ENCODE measurements at places on chromosomes 12 and 14.

GRCh38 chr14:75002392-75003249 is at the start of gene EIF2B2:
Gene EIF2B2 (plus strand): TSS chr14:75002921. CDS start chr14:75002991, 70 bp downstream.
- peak; percentile 98 for DNase-seq

DNA sequence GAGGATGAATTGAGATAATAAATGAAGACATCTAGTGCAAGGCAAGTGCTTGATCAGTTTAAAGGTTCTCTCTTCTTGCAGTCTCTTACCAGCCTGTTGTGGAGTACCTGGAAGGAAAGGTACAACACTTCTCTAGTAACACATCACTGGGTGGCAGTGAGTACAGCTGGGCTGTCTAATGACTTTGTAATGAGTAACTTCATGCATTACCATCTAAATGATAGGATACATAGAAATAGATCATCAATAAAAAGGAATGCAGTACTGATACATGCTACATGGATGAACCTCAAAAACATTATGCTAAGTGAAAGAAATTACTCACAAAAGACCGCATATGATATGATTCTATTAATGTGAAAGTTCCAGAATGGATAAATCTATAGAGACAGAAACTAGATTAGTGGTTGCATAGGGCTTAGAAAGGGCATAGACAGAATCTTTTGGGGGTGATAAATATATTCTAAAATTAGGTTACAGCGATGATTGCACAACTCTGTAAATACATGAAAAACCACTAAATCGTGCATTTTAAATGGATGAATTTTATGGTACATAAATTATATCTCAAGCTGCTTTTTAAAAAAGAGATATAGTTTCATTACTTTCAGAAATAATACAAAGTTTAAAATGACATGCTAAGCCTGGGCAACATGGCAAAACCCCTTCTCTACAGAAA is 224.4 kb downstream of the CHST11 start:
- no peak for DNase-seq

DNA sequence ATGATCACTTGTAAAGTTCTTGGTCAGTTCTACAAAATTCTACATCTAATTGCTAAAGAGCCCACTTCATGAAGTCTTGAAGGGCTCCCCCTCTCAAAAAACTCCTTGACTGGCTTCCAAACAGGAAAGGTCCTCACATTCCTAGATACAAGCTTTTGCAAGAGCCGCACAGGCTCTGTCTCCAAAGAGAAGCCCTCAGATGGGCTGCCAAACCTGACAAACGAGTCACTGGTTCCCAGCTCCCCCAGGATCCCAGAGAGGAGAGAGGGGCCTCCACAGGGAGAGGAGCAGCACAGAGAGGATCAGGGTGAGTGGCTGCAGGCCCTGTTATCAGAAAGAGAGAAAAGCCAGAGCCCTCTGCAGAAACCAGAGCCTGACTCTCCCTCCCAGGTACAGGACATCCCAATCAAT is 5.8 kb downstream of the NID2 start:
- no peak for DNase-seq

- DNase-seq = no peak
Measured at GRCh38 chr12:104568487-104568868, 111.7 kb downstream of the CHST11 start.

- DNase-seq = no peak
Measured at GRCh38 chr12:94225947-94226630, 77.7 kb downstream of the PLXNC1 start.

DNA sequence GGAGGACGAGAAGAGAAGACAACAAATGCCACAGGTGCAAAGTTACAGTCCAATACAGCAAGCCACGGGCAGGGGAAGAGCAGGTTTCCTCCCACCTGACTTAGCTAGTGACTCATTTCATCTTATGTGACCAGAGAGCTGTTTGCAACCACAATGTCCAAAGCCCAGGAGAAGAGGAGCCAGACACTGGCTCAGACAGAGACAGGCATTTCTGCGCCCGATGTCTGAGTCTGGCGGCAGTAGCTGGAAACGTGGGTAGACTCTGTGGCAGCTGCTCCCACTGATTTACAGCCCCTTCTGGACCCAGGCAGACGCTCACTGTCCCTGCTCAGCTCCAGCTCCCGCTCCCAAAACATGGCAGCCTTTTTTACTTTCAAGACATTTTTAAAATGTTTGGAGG is 60.0 kb downstream of the CHGA start:
- DNase-seq = no peak

DNA sequence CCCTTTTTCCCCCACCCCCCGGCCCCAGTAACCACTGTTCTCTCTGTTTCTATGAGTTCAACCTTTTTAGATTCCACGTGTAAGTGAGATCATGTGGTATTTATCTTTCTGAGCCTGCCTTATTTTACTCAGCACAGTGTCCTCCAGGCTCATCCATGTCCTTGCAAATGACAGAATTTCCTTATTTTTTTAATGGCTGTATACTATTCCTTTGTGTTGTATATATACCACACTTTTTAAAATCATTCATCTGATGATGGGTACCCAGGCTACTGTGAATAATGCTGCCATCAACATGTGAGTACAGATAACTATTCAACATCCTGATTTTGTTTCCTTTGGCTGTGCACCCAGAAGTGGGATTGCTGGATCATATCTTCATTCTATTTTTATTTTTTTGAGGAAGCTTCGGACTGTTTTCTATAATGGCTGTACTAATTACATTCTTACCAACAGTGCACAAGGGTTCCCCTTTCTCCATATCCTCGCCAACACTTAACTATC is 54.7 kb downstream of the DDX51 start:
- no peak for DNase-seq

DNA sequence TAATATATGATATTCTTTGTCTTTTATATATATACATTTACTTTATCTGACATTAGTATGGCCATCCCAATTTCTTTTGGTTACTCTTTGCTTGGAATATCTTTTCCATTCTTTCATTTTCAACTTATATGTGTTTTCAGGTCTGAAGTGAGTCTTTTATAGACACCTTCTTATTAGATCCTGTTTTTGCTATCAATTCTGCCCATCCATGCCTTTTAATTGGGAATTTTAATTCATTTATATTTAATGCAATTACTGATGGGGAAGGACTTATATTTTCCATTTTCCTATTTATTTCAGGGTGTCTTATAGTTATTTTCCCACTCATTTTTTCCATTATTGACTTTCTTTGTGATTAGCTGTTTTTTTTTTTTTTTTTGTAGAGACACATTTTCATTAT is 43.4 kb downstream of the GABARAPL1 start:
- no peak for DNase-seq

GRCh38 chr14:30290001-30290400 is 269.0 kb upstream of the G2E3 start:
- DNase-seq = no peak

DNA sequence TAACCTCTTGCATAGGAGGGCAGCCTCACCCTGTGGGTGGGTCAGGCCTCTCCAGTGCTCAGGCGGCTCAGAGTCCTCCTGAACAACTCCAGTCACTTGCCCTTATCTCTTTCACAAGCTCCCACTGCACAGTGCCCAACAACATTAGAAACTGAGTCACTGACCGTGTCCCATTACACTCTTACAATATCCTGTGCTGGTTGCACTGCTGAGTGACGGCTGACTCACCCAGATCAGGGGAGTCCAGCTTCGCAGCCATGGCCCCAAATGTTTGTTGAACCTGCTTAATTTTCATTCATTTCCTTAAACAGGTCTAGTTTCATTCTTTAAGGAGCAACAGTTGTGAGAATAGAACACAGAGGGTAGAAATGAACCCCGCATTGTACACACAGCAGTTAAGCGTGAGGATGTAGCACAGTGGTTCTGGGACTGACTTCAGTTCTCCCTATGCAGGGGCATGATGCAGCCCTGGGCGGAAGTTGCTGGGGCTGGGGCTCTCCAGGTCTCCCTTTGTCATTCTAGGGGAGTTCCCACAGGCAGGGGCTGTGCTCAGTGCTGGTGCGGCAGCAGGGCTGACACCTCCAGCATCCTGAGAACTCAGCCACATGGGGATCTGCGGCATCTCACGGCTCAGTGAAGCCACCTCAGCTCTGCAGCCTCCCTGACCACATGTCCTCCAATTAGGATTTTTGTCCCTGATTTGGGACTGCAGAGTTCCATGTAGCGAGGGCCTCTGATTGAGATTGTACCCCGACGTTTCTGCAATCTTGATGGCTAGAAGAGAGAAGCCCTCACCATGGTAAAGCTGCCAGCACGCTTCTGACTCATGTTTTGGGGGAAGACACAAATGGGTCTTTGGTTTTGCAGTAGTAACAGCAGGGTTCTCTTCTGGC is 16.1 kb downstream of the GPR68 start:
- DNase-seq = peak; percentile 84

GRCh38 chr12:96238336-96239047 is 44.3 kb downstream of the ELK3 start:
- no peak for DNase-seq

DNA sequence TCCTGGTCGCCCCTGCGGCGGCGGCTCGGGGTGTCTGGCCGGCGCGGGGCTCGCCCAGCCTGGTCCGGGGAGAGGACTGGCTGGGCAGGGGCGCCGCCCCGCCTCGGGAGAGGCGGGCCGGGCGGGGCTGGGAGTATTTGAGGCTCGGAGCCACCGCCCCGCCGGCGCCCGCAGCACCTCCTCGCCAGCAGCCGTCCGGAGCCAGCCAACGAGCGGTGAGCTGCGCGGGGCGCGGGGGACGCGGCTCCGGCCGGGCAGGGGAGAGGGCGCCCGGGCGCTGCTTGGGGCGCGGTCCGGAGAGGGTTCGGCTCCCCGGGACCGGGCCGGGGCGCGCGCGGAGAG is at the start of gene LGALS3:
TSS of gene LGALS3 (plus strand) at position 167 of the 342 bp plus-strand sequence. CDS start 8,122 bp downstream, outside the sequence.
- peak; percentile 24 for DNase-seq

GRCh38 chr12:12562016-12562483 is 613 bp downstream of the DUSP16 start:
- DNase-seq = peak; percentile 19

- no peak for DNase-seq
Measured at GRCh38 chr12:54734196-54734950, 86.2 kb upstream of the DCD start.

DNA sequence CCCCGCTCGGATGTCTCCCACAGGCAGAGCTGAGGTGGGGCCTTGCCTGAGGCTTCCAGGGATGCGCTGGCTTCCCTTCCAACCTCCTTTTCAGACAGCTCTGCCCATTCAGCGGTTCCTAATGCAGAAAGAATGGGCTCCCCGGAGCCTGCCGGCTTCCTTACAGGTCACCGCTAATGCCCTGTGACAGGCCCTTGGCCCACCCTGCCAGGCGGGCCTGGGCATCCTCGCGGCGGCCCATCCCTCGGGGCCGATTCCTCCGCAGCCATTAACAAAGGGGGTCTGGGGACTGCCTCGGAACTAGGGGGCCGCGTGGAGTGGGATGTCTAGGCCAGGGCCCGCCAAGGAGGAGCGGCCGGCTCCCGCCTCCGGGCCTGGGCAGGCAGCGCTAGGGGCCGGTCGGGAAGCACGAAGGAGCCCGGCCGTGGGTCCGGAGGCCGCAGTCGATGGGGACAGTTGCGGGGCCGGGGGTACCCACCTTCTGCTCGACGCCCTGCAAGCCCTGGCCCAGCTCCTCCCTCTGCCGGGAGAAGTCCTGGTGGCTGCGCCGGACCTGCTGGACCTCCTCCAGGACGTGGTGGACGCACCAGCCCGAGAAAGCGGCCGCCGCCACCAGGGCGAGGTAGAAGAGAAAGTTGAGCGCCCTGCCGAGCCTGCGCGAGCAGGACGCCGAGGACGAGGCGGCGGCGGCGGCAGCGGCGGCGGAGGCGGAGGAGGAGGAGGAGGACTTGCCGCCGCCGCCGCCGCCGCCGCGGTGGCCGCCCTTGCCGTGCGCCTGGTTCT is 738 bp downstream of the CKAP4 start:
- peak; percentile 45 for DNase-seq

DNA sequence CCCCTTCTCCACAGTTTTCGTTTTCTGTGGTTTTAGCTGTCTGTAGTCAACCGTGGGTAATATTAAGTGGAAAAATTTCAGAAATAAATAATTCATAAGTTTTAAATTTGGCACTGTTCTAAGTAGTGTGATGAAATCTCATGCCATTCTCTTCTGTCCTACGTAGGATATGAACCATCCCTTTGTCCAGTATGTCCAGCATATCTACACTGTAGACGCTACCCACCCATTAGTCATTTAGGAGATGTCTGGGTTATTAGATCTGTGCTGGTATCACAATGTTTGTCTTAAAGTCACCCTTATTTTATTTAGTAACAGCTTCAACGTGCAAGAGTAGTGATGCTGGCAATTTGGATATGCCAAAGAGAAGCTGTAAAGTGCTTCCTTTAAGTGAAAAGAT is 44.7 kb downstream of the ATF7IP start:
- DNase-seq = no peak

DNA sequence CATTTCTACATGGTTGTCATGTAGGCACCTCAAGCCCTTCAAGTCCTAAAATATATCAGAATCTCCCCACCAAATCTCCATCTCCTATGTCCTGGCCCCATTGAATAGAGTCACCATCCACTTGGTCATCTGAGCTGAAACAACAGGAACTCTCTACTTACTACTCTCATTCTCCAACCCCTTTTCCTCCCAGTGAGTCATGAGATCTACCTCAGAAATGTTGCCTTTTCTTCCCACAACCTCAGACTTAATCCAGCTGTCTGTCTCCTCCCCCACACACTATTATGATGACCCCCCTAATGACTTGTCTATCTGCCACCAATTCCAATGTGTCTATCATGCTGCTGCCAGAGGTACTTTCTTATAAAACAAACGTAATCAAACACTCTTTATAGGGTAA is 72.3 kb upstream of the TMEM263 start:
- no peak for DNase-seq

- DNase-seq = no peak
Measured at GRCh38 chr12:128903236-128903635, 50.0 kb downstream of the GLT1D1 start.

DNA sequence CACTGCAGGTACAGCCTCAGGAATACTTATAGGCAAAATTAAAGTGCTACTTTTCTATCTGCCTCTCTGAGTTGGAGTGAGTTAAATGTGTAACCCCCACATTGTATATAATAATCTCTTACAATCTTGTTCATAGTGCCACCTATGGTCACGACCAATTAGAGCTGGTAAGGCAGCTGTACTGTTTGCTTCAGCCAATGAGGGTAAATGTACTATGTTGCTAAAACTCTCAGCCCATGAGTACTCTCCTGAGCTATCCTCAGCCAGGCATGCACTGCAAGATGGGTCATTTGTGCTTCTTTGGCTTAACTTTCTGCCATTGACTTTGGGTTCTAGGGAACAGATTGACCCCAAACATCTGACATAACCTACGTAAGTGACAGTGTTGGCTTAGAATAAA is 15.0 kb upstream of the MDM2 start:
- DNase-seq = no peak

DNA sequence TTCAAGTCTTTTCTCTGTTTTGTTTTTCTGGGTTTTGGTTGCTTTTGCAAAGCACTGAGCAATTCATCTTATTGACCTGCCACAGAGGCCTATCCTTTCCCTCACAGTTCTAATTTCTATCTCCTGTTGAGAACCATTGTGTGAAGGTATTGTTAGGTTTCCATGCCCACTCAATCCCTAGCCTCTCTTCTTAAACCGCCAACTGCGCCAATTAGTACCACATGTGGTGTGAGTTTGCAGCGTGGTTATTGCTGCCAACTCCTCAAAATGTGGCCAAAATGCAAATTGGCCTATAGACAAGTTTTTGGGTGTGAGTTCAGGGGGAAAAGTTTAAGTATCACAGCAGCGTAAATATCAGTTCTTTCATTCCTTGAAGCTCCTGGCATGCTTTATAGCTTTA is 232.6 kb downstream of the FLRT2 start:
- no peak for DNase-seq

Data from T-helper 22 cell (primary cell).